ENCODE measurements at places on chromosomes 2 and 18.

GRCh38 chr2:158204741-158205165 is 103.1 kb downstream of the UPP2 start:
- DNase-seq, result no peak

DNA sequence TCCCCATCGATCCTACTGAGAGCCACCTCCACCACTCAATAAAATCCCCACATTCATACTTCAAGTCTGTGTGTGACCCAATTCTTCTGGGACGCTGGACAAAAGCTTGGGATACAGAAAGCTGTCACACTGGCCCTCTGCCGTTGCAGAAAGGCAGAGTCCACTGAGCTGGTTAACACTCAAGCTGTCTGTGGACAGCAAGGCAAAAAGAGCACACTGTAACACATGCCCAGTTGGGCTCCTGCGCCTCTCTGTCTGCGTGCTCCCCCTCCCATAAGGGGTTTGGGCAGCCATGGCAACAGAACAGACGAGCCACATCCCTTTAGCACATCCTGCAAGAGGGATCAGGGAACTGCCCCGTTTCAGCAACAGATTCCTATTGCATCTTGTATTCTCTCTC is 106.9 kb upstream of the RGPD4 start:
- no peak for DNase-seq

GRCh38 chr2:170886386-170886785 is 42.7 kb upstream of the GORASP2 start:
- no peak for DNase-seq

GRCh38 chr2:175439416-175439815 is 257.9 kb upstream of the ATP5MC3 start:
- no peak for DNase-seq

GRCh38 chr2:235621736-235622135 is 127.9 kb downstream of the AGAP1 start:
- DNase-seq, result no peak

GRCh38 chr2:237773826-237774225 is 24.8 kb upstream of the RBM44 start:
- no peak for DNase-seq

DNA sequence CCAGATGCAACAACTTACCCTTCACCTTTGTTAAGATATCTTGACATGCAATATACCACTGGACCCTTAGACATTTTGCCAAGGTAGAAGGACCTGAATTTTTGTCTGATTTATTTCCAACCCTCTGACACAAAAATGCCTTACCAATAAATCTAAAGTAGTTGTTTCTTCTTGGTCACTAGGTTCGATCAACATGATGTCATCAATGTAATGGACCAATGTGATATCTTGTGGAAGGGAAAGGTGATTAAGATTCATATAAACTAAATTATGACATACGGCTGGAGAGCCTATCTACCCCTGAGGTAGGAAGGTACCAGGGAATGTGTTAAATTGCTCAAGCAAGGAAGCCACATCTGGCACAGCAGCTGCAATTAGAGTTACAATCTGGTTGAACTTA is 67.7 kb upstream of the SERPINE2 start:
- no peak for DNase-seq

GRCh38 chr2:94769733-94770132 is 101.5 kb upstream of the TEKT4 start:
- DNase-seq, result no peak

- DNase-seq, result no peak
Observed at GRCh38 chr2:67881816-67882215, 181.0 kb downstream of the C1D start.

DNA sequence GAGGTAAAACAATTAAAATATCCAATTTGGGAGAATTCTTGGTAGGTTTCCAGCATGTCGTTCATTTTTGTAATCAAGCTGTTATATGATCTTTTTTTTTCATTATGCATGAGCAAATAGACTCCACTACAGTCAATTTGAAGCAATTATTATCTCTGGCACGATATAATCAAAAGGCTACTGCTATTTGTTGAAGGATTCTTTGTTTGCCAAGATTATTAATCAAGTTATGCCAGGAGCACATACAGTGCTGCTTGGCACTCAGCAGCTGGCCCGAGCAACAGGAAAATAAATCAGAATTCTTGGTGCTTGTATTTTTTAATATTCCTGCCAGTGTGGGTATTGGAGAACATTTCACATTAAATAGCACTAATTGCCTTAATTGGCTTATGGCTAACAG is 279.5 kb downstream of the RND3 start:
- no peak for DNase-seq

- DNase-seq, result no peak
Observed at GRCh38 chr2:15905267-15905645, 35.1 kb upstream of the MYCN start.

- no peak for DNase-seq
Observed at GRCh38 chr2:68263632-68264031, 11.3 kb upstream of the PPP3R1 start.

DNA sequence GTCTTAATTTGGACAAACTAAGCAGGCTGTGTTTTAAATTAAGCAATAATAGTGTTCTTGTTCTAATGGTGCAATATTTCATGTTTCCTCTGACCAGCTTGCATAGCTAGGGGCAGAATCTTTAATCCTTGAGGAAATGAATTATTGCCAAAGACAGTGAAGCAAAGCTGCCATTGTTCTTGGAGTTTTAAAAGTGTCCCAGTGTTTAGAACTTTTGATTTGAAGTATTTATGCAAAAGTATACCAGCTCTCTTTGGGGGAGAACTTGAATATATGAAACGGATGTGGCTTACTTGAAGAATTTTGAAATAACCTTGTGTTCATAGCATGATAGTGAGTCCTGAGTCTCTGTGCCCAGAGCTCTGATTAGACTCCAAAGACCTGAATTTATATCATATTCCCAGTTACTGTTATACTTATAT is 33.4 kb downstream of the ITGA6 start:
- DNase-seq, result no peak

DNA sequence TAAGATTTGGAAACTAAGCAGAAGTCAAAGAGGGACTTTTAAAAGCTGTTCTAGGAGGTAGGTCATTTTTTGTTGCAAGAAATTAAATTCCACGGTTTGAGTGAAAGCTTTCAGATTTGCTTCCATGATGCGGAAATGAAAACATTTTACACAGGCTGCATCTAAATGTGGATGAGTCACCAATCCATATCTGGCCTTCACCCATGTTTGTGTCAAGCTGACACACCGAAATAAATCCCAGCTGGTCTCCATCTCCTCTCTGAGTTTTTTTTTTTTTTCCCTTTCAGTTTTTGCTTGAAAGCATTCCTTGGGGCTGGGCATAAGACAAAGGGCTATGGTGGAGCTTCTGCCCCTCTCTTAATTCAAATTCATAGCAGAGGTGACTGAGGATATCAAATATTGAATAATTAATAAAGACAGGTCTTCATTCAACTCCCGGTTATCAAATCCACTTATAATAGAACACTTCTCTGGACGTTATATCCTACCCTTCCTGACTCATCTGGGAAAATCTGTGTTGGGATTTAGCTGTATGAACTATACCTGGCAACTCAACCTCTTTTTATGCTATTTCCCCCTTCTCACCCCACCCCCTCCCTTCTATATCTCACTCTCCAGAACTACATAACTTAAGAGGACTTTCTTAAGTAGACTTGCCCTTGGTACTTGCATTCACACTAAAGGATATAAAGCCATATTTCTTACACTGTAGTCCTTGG is 558.3 kb upstream of the GCFC2 start:
- DNase-seq, result no peak

DNA sequence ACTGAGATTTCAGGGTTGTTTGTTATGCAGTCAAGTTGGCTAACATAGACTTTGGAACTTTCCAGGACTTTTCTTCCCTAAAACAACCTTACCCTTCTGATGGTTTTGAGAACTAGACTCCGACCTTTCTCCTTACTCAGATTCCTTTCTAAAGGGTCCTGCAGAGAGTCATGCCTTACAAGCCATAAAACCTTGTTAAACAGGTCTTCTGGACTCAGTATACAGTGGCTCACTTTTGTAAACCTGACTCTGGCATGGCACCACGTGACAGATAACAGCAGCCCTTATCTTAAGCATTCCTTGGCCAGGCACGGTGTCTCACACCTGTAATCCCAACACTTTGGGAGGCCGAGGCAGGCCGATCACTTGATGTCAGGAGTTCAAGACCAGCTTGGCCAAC is 253.2 kb upstream of the RAB6C start:
- DNase-seq, result no peak

DNA sequence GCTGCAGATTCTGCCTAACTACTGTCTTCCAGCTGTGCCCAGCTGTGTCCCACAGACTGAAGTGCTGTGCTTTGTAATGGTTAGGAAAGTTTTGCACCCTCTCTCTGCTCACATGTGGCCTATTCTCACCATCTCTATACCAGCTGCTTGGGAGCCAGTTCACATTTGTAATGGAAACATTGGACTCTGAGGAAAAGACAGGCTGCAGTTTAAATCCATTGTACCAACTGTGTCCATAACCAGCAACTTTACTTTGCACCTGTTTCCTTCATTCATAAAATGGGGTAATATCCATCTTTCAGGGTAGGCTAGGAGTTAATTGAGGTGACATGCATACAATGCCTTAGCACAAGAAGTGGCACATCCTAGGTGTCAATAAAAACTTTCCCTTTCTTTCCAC is 344.0 kb downstream of the TNS1 start:
- no peak for DNase-seq

DNA sequence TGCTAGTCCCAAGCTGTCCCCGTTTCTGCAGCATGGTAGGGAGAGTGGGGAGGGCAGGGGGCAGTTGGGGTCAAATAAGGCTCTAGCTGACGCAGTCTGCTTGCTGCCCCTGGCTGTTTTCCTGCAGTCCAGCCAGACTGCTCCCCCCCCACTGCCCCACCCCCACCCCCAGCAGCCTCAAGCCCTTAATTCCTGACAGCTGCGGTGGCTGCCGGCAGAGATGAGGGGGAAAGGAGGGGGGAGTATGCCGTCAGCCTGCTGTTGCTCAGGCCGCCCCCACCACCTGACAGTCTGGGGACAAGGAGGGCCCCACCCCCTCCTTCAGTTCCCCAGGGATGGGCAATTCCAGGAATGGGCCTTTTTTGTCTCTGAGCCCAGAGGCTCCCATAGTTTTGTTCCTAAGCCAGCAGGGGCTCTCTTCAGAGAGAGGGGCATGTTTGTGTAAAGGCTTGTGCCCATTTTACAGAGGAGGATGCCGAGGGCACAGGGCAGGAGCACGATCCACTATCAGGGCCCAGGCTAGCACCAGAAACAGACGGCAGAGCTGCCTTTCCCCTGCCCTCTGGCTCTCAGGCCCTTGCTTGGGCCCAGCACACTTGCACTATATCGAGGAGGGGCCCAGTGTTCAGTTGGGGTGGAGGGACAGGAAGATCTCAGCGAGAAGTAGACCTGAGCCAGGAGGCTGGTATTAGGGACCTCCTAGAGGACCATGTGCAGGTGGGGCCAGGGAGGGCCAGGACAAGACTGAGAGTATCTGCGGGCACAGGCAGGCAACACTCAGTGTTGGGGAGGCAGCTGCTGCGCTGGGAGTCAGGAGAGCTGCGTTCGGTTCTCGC is 1.5 kb upstream of the WNT10A start:
- DNase-seq, result no peak

DNA sequence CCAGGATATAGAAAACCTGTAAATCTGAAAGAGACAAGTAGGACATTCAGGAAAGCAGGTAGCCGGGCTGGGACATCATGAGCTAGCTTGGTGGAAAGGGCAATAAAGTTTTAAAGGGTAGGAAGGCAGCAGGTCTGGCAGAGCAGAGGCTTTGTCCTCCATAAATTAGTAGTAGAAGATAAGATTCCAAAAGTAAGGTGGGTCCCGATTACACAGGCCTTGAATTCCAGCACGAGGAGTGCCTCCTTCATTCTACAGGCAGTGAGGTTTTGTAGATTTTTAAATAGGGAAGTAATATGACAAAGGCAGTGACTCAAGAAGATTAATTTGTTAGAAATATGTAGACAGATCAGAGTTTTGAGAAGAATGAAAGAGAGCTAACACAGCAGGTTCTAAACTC is 160.7 kb downstream of the DTNB start:
- no peak for DNase-seq

GRCh38 chr2:207716056-207716455 is 4.6 kb downstream of the CCNYL1 start:
- DNase-seq, result no peak

GRCh38 chr2:85662899-85663593 is 5.0 kb downstream of the SFTPB start:
- no peak for DNase-seq

DNA sequence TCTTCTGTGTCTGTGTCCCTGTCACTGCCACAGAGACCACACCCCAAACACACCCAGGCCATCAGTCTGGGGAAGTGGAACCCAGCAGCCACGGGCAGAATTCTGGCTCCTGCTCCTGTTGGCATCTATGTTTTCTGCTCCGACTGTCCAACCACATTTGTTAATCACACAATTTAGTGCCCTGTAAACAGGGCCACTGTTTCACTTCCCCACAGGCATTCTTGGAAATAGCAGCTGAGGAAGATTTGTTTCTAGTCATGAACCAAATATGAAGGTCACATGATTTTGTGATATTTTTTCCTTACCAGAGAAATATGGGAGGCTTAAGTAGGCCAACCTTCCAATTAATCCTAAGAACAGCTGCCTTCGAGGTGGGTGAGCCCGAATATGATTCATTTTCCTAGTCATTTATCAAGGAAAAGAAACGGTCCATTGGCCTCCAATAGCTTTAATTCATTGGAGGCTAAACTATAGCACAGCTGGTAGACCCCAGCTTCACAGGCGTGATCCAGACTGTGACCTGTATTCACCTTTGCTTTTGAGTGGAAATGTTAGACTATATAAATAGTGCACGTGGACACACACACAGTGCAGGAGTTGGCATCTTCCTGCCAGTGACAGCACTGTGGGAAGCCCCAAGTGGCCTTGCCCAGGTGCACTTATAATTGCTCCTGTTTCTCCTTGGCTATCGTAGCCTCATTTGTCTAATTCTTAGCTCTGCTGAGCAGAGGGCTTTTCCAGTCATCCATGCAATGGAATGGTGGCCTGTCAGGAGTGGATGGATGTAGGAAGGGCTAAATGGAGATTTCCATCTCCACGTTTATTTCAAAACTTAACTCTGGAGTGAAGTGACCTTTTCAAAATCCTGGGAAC is 267.9 kb downstream of the LPIN1 start:
- DNase-seq, result no peak

DNA sequence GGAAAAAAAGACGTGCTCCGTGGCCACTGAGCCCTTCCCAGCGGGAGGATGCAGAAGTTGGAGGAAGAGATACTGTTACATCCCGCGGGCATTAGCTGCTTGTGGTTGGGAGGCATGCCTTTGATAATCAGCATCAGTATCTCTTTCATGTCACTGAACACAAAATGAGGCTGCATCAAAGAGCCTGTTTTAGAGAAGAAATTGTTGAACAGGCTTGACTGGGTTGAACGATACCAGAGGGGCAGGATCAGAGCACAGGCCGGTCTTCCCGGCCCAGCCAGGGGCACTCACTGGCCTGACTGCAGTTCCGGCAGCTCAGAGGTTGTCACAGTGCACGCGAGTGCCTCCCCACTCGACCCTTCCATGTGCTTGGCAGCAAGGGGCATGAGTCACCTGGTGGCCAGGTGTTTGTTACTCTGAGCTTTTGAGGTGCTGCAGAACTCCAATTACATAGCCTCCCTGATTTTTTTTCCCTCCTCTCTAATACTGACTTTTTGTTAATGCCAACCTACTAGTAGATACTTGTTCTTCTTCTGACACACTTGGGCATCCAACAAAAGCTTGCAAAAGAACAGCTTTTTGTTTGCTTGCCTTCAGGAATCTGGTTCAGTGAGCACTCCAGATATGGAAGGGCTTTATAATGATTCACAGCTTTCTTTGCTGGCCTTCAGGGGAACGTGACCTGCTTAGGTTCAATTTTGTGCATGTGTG is 121.6 kb downstream of the VAPA start:
- no peak for DNase-seq

GRCh38 chr2:116510117-116510671 is 1304.3 kb upstream of the DDX18 start:
- DNase-seq, result no peak

GRCh38 chr2:83531206-83531826 is 927.8 kb downstream of the SUCLG1 start:
- DNase-seq, result no peak

Measured in naive B cell (primary cell).